ENCODE measurements at places on chromosomes 3 and 15. TPM values are rescaled to one million over a fixed set of nuclear protein-coding genes. Genes with fewer than 3 reads are reported as not detected.

Gene AGTR1
- total RNA-seq = not detected

Gene TTLL13
- total RNA-seq = 0.47 TPM

Gene ATP13A4
- total RNA-seq = 4.0 TPM

Gene CYP11A1
- not detected for total RNA-seq

Gene BFSP2
- not detected for total RNA-seq

Gene ARIH1
- total RNA-seq = 141 TPM

DNA sequence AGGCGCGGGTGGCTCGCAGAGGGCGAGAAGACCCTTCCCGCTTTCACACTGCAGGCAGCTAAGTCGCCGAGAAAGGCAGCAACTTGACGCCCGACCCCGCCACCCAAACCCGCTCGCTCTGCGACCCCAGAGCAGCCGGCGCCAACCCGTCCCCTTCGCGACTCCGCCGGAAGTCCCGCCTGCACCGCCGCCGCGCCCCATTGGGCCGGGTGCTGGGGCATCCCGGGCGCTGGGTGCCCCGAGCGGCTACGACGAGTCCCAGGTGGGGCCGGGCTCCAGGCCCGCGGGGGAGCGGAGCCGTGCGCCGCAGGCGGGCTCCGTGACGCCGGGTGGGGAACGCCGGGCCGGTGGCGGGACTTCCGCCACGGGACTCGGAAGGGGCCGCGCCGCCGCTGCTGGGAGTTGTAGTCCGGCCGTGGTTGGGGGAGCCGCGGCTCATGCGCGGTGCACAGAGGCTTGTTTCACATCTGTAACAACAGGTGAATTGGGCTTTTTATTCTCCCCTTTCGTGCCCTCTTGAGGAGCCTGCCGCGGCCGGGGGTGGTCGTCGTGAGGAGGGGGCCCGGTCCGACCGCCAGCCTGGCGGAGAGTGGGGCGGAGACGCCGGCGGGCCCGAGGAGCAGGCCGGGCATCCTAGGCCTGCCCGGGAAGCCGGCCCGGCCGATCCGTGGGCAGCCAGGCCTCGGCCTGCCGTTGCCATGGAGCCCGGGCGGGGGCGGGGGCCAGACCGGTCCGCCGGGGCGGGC lies at the start of gene DHX30:
TSS of gene DHX30 (plus strand) at position 405 of the 746 bp plus-strand sequence. CDS start 7,546 bp downstream, outside the sequence.
- peak within 1 kb of the TSS; percentile 95 for H3K27ac ChIP-seq
- DNase-seq = peak; percentile 89
- H3K27me3 ChIP-seq = no peaks in the 10 kb centered on the region
- peak within 1 kb of the TSS; percentile 99 for H3K4me3 ChIP-seq
- peaks cover 17% of the 10 kb centered on the region for H3K4me1 ChIP-seq

DNA sequence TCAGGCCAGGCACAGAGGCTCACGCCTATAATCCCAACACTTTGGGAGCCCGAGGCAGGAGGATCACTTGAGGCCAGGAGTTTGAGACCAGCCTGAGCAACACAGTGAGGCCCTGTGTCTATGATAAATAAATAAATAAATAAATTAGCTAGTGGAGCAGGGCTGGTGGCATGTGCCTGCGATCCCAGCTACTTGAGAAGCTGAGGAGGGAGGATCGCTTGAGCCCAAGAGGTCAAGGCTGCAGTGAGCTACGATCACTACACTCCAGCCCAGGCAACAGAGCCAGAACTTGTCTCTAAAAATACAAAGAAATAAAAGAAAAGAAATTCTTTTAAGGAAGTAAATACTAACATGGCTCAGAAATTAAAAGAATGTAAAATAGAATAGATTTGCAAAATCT lies 91.8 kb downstream of the LIPC start:
- H3K27me3 ChIP-seq = no peaks in the 10 kb centered on the region
- no peak overlapping the region for H3K27ac ChIP-seq
- no peak overlapping the region for H3K4me3 ChIP-seq
- no peak for DNase-seq

DNA sequence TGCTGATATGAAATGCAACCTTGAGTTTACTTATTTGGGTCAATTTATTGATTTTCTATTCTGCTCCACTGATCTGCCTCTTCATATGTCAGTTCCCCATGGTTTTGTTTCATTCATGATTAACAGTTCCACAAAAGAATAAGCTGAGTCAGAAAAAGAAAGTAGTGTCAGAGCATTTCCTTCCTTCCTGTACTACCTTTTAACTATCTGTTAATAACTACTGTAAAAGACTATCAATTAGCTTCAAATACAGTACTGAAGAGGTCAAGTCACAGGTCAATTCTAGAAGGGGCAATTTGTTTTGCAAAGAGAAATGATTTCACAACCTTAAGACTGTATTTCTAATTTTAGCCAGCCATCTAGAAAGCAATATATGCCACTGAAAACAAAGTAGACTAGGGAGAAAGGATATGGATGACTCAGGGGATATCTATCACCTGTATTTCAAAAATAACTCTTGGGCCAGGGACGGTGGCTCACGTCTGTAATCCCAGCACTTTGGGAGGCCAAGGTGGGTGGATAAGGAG lies 129.5 kb downstream of the TFDP2 start:
- H3K27me3 ChIP-seq = no peaks in the 10 kb centered on the region
- no peak overlapping the region for H3K4me3 ChIP-seq
- no peak overlapping the region for H3K27ac ChIP-seq
- peaks cover 13% of the 10 kb centered on the region for H3K4me1 ChIP-seq

GRCh38 chr3:133130168-133130567 lies 92.0 kb downstream of the TMEM108 start:
- H3K36me3 ChIP-seq = no peaks in the 10 kb centered on the region
- no peak overlapping the region for H3K4me3 ChIP-seq
- no peaks in the 10 kb centered on the region for H3K4me1 ChIP-seq
- H3K27ac ChIP-seq = no peak overlapping the region
- no peaks in the 10 kb centered on the region for H3K27me3 ChIP-seq

GRCh38 chr3:32175607-32176197 lies 62.8 kb upstream of the CMTM8 start:
- no peak overlapping the region for H3K27ac ChIP-seq
- peaks cover 7% of the 10 kb centered on the region for H3K27me3 ChIP-seq
- H3K36me3 ChIP-seq = peaks cover 17% of the 10 kb centered on the region
- DNase-seq = no peak

GRCh38 chr3:130835483-130835882 lies 58.4 kb upstream of the ATP2C1 start:
- H3K27me3 ChIP-seq = peaks cover 18% of the 10 kb centered on the region
- H3K27ac ChIP-seq = no peak overlapping the region
- peaks cover 3% of the 10 kb centered on the region for H3K4me1 ChIP-seq
- H3K4me3 ChIP-seq = no peak overlapping the region
- no peak for DNase-seq
- no peaks in the 10 kb centered on the region for H3K36me3 ChIP-seq

DNA sequence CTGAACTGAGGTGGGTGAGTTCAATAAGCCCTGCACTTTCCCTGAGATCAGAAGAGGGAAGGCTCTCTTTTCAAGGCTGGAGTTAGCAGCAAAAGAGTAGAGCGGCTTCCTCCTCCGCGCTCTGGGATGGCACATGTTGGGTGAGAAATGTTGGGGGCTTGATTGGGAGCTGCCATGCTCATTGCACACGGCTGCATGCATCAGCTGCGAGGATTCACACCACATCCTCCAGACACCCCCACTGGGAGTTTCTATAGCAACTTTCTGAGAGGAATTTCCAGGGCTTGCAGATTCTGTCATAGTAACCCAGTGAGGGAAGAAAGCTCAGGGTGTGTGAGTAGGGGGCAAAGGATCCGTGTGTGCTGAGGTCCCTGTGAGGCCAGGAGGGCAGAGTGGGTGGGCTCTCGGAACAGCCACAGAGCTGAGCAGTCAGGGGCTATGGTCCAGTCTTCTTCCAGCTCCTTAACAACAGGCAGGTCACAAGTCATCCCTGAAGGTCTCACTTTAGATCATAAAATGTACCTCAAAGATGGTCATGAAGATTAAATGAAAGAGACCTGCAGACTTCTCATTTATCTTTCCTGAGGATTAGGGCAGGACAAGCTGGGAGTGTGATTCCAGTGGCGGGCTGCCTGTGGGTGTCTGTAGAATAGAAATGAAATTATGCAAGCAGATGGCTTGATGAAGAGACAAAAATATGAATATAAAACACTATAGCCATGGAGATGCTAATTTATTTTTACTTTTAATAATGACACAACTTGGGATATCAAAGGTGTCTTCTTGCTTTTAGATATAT lies 75.7 kb upstream of the CHRNA7 start:
- no peaks in the 10 kb centered on the region for H3K36me3 ChIP-seq
- no peak overlapping the region for H3K4me3 ChIP-seq
- H3K4me1 ChIP-seq = no peaks in the 10 kb centered on the region
- H3K27ac ChIP-seq = no peak overlapping the region
- peaks cover 6% of the 10 kb centered on the region for H3K27me3 ChIP-seq

GRCh38 chr3:11734-12133 lies 184.8 kb upstream of the CHL1 start:
- H3K27me3 ChIP-seq = no peaks in the 10 kb centered on the region
- H3K27ac ChIP-seq = no peak overlapping the region
- no peaks in the 10 kb centered on the region for H3K36me3 ChIP-seq
- no peaks in the 10 kb centered on the region for H3K4me1 ChIP-seq

GRCh38 chr3:31240874-31241273 lies 291.9 kb upstream of the STT3B start:
- H3K4me3 ChIP-seq = no peak overlapping the region
- H3K27me3 ChIP-seq = peaks cover 2% of the 10 kb centered on the region
- H3K4me1 ChIP-seq = peaks cover 3% of the 10 kb centered on the region
- H3K36me3 ChIP-seq = peaks cover 4% of the 10 kb centered on the region
- no peak for DNase-seq
- no peak overlapping the region for H3K27ac ChIP-seq

DNA sequence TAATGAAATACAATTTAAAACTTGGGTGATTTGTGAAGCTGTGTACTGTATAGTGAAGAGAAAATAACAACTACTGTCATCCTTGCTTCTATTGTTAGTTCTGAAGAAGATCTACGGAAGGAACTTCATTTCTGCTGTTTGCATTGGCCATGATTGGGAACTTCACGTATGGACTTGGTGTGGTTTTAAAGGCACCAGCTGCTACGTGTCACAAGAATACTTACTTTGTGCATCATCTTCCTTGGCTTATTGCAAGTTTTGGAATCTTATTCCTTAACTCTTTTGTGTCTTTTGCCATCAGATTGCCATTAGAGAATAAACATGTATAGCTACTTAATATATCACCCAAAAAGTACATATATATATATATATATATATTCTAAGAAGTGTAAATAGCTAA lies 75.0 kb upstream of the VEPH1 start:
- H3K27me3 ChIP-seq = peaks cover 6% of the 10 kb centered on the region
- DNase-seq = no peak
- H3K36me3 ChIP-seq = no peaks in the 10 kb centered on the region

- H3K27me3 ChIP-seq = no peaks in the 10 kb centered on the region
- peaks cover 50% of the 10 kb centered on the region for H3K4me1 ChIP-seq
- DNase-seq = no peak
- H3K27ac ChIP-seq = no peak overlapping the region
- peaks cover 37% of the 10 kb centered on the region for H3K36me3 ChIP-seq
- no peak overlapping the region for H3K4me3 ChIP-seq
Observed at GRCh38 chr3:108830991-108831614, 8.5 kb downstream of the TRAT1 start.

DNA sequence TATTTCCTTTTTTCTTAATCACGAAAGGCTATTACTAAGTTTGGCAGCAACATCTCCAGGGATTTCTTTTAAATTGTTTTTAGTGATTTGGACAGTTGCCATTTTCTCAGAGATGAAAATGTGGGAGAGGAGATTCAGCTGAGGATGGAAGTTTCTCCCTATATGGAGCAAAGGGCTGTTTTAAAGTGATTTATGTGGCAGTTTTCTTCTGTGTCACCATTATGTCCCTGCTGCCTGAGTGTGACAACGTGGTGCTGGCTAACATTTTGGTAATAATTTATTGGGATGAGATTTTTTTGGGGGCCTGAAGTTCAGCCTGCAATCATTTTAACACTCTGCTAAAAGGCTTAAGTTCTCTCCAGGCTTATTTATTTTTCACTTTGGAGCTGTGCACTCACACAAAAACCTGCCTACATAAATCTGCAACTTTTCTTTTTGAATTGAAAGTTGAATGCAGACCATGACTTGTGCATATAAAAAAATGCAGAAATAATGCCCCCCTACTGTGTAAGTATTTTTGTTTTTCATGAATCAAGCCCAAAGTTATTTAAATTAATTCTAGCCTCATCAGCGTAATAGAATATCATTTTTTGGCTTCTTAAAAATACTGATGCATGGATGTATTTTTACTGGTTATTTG lies 210.9 kb downstream of the ZIC1 start:
- no peaks in the 10 kb centered on the region for H3K4me1 ChIP-seq
- no peaks in the 10 kb centered on the region for H3K36me3 ChIP-seq
- no peak overlapping the region for H3K4me3 ChIP-seq
- H3K27ac ChIP-seq = no peak overlapping the region

GRCh38 chr15:69574506-69574905 lies 121.9 kb downstream of the RPLP1 start:
- H3K27me3 ChIP-seq = peaks cover 12% of the 10 kb centered on the region
- H3K27ac ChIP-seq = no peak overlapping the region
- H3K36me3 ChIP-seq = no peaks in the 10 kb centered on the region
- DNase-seq = no peak
- no peak overlapping the region for H3K4me3 ChIP-seq

DNA sequence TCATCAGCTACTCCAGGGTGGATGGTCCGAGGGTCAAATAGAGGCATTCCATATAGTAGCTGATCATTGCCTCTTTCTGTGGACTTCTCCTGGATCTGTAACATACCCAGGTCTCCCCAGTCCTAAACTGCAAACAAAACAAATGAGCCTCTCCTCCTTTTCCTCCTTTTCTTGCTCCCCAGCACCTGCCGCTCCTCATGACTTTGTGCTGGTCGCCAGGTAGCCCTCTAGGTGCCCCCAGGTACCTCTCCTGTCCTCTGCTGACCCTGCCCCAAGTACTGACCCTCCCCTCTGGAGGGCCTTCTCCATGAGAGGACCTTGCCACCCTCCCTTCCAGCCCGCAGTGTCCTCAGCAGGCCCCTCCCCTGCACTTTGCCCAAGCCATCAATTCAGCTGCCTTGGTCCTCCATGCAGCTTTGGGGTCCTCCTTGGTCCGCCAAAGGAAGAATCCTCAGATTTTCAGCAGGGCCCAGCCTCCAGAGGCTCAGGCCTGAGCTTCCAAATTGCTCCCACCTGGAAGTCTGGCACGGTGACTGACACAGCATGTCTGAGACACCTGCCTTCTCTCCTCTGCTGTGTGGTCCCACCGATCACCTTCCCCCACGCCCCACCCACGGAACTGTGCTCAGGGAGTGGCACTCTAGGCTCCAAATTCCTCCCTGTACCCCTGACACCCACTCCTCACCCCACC lies 111.0 kb downstream of the LRRK1 start:
- H3K4me1 ChIP-seq = peaks cover 3% of the 10 kb centered on the region
- H3K27me3 ChIP-seq = peaks cover 27% of the 10 kb centered on the region
- no peak overlapping the region for H3K4me3 ChIP-seq
- H3K36me3 ChIP-seq = no peaks in the 10 kb centered on the region
- H3K27ac ChIP-seq = no peak overlapping the region

- peaks cover 3% of the 10 kb centered on the region for H3K27me3 ChIP-seq
- no peaks in the 10 kb centered on the region for H3K36me3 ChIP-seq
- DNase-seq = no peak
- H3K4me1 ChIP-seq = no peaks in the 10 kb centered on the region
- no peak overlapping the region for H3K4me3 ChIP-seq
Observed at GRCh38 chr3:98699132-98699531, 64.0 kb upstream of the ST3GAL6 start.

GRCh38 chr3:37257581-37257980 lies 83.2 kb upstream of the LRRFIP2 start:
- no peak for DNase-seq
- peaks cover 17% of the 10 kb centered on the region for H3K4me1 ChIP-seq
- peaks cover 26% of the 10 kb centered on the region for H3K36me3 ChIP-seq
- no peak overlapping the region for H3K4me3 ChIP-seq
